GM23248 (cell line): ENCODE measurements at places on chromosomes 12 and 14.

DNA sequence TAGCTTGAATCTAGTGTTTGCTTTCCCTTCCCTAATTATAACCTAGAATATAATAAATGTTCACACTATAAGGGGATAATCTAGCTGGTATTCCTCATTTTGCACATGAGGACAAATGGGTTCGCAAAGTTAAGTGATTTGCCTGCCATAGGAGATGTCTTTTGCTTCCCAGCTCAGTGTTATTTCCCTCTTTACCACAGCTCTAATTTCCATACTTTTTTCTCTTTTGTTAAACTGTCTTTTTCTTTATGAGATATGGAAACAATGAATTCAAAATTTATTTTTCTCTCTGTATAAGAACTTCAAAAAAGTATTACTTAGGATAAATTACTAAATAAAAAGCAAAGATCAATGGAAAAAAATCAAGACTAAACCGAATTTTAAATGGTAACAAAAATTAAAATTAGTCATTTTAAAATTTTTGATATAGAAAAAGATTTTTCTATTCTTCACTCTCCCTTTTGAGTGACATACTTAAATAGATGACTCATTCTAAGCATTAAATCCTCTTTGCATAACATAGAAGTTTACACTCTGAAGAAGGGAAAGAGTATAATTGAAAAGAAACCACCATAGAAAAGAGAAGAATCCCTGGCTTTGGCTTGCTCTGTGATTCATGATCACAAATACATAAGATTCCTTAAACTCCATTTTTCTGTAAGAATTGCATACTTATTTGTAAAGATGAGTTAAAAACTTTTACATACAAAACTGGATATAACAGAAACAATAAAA, 97.3 kb downstream of the INSM2 start:
- DNase-seq = no peak

GRCh38 chr12:6352193-6353173, 10.6 kb upstream of the TNFRSF1A start:
- no peak for DNase-seq

GRCh38 chr12:81440001-81440400, 319.1 kb downstream of the PPFIA2 start:
- DNase-seq = no peak

GRCh38 chr14:58732387-58732786, 94.6 kb downstream of the DACT1 start:
- no peak for DNase-seq

DNA sequence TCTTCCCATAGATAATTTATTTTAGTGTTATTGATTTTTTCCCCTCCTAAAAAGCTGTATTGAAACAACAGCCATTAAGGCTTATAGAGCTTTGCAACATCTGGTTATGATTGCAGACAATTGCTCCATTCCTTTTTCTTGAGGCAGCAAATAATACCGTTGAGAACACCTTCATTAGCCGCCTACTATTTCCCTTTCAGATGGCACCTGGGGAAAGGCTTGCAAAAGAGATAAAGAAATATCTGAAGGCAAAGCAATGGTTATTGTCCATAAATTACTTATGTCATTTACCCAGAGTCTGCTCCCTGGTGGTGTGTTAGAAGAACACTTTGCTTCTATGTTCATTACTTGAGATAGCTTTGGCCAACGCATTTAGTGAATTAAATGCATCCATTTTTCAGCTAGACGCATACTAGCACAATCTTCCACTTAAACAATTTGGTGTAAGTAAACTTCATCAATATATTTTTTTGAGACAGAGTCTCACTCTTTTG, 377.8 kb downstream of the KCNH5 start:
- no peak for DNase-seq

DNA sequence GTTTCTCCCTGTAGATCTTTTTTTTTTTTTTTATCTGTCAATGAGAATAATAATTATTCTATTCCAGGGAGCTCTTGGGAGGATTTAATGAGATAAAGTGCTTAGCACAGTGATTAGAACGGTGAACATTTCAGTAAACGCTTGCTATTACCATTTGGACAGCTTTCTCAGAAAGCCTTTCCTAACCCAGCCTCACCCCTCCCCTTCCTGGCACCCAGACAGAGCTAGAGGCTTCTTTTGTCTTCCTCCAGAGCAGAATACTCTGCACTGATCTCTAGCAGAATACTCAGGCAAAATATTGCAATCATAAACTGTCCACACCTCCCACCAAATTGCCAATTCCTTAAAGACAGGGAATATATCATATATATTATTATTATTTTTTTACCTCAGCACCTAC, 66.6 kb downstream of the ERGIC2 start:
- no peak for DNase-seq

DNA sequence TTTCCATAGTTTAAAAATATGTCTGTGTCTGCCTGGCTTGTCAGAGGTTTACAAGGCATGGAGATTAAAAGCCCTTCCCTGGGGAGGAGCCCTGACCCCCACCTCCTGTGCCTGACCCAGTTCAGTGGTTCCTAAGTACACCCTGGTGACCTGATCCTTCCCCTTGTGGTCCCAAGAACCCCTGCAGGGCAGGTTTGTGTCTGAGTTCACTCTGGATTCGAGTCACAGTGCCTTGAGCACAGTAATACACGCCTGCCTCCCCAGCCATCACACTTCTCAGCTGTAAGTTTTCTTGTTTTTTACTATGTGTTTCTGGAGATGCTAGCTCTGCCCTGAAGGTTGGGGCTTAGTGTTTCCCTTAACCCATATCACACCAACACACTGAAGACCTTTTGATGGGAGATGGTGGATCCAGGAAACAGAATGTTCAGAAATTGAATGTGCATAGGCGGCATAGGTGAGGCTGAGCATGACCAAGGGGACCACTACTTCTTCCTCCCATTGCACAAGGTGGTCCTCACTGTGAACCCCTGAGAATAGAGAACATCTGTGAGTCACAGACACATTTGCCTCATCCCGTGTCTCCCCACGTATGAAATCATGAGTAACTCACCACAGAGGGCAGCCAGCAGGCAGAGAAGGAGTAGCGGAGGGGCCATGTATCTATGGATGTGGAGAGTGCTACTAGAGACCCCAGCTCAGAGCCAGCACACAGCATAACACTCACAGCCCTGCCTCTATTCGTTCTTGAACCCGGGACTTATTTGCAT, 962.9 kb downstream of the TMEM121 start:
- DNase-seq = no peak

DNA sequence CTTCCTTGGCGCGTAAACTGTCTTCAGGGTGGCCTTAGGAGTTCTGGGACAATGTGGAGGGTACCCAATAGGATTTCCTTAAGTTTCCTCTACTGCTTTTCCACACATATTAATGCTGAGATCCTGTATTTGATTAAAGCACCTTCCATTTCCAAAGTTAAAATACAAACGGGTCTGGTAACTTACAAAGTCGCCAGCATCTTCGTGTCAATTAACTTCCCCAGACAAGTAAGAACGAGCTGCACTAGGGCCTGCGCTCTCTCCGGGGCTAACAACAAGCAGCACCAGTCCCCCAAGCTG, 130.9 kb downstream of the NDUFA12 start:
- no peak for DNase-seq

GRCh38 chr12:119665164-119665929, 2.6 kb upstream of the PRKAB1 start:
- DNase-seq = no peak

- peak; percentile 67 for DNase-seq
Observed at GRCh38 chr12:131829356-131829747, 1.2 kb downstream of the MMP17 start.

GRCh38 chr14:34363733-34364134, 98.3 kb downstream of the SPTSSA start:
- DNase-seq = peak; percentile 48

DNA sequence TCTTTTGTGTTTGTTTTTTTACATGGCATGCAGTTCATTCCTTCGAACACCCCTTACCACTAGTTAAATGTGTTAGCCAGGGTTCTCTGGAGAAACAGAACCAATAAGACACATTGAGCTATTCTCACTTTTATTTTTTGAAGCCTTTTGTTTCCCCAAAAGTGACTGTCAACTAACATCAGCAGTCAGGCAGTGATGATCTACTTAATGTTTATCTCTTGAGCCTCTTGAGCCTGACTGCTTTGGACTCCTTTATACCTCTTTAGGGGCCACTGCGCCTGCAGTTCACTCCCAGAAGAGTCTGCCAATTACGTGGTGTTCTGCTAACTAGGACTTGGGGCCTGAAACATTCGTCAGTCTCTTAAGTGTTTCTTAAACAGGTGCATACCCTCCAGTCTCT, 163.7 kb upstream of the FLRT2 start:
- DNase-seq = no peak

DNA sequence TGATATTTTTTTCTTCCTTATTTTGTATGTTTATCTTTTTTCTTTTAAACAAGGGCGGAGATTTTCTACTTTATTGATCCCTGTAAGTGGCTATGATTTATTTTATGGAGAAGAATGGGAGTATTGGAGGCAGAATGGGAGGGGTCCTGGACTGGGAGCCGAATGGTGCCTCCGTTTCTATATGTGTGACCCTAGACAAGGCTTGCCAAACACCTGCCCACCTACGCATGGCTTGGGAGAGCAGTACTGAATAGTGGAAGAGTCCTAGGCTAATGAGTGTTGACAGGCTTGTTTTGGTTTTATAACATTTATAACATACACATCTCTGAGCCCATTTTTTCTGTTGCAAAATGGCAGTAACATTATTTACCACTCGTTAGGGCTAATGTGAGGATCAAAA, 29.0 kb downstream of the STK38L start:
- DNase-seq = no peak

DNA sequence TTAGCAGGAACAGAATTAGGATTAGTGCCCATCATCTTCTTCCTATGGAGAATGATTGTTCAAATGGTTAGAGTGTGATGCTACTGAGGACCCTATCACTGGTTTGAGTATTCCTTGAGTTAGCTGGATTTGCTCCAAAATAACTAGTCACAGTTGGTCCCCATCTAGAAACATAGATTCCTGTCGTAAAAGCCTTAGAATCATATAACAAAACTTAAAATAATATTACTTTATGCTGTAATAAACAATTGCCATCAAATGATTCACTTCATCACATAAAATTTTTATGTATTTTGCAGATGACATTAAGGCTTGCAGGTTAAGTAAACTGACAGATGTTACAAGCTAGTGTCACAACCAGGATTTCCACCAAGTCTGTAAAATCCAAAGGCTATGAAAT, 209.8 kb downstream of the CCER1 start:
- DNase-seq = no peak

DNA sequence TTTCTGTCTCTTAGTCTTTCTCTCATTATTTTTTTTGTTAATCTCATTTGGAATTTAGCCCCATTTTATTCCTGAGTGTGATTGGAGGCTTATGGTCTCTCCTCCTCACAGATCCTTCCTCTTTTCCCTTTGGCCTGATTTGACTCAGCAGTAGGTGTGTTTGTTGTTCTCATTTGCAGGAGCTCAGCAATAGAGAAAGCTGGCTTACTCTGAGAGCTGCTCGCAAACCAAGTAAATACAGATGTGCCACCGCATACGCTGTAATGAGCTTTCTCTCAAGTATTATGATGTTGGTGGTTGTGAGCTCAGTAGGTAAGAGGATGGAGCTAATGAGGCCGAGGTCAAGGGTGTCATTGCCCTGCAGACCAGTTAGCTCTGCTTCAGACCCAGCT, 206.5 kb downstream of the ETV6 start:
- DNase-seq = no peak

GRCh38 chr14:63543826-63544406, 739 bp upstream of the PPP2R5E start:
- DNase-seq = peak; percentile 43

GRCh38 chr14:94689218-94689984, 77.2 kb downstream of the SERPINA3 start:
- DNase-seq = peak; percentile 72

DNA sequence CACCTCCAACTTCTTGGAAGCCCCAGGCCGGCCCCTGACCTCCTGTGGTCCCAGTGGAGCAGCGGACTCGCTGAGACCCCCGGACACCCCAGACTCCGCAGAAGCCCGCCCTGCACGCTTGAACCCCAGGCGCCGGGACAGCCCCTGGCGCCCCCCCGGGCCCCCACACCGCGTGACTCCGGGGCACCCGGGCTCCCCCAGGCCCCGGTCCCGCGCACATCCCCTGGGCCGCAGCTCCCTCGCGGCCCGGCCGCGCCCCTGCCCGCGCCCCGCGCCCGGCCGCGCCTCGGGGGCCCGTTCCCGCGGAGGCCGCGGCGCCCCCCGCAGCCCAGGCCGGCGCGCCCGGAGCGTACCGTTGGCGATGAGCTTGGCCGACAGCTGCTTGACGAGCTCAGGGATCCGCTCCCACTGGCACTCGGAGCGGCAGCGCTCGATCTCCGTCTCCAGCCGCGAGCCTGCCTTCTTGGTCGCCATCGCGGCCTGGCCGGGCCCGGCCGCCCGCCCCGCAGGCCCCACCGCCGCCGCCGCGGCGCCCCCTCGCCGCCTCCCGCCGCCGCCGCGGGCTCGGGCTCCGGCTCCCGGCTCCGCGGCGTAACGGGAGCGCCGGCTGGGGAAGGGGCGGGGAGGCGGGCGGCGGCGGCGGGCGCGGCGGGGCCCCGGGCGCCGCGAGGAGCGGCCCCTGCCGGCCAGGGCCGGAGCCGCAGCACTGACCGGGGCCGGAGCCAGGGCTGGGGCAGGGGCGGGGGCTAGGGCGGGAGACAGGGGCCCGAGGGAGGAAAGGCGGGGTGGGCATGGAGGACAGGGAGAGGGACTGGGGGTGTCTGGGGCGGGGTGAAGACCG, at the start of gene TTC7B:
TTC7B (minus strand) TSS at position 609 of the 841 bp plus-strand sequence; CDS start at position 474, 135 bp downstream.
- DNase-seq = peak; percentile 70

GRCh38 chr12:30357766-30358490, 337.7 kb downstream of the IPO8 start:
- DNase-seq = no peak

DNA sequence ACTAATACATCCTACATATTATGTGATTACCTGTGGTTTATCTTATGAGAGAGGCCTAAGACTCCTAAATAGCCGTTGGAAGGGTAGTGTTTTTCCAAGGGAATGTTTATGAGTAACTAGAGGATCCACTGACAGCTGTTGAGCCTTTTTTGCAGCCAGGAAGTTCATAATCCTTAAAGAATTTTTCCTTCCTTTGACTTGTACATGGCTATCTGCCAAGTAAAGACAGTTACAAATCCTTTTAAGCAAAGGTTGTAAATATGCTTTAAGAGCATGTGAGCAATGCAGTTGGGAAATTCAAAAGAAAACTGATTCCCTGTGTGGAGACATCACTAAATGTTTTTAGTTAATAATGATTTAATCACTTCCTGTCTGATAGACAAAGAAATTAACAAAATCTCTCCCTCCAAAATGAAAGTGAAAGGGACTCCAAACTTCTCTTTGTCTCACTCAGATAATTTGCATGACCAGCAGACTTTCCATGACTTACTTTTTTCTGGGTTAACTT, 333.8 kb downstream of the PDZRN4 start:
- peak; percentile 82 for DNase-seq

- DNase-seq = peak; percentile 61
Observed at GRCh38 chr14:61218767-61219166, 62.4 kb downstream of the TMEM30B start.

DNA sequence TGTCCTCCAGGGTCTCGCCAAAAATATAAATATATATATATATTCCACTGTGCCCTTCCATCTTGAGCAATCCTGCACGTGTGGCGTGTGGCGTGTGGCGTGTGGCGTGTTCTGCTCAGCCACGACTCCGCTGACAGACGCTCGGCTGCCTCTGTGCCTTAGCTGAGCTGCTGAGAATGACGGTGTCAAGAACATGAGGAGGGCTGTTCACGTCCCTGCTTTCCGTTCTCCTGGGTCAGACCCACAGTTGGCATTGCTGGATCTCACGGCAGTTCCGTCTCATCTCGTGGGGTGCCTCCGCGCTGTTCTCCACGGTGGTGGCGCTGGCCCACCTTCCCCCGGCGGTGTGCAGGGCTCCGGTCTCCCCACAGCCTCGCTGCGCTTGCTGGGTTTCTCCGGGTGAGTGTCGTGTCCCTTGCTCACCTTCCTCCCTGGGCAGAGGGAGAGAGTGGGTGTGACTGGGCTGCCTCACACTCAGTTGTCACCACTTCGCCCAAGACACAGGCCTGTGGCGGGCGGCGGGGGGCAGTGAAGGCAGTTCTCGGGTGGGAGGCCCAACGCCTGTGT, 9.4 kb downstream of the GPR132 start:
- DNase-seq = no peak
